Right atrium auricular region (tissue), 2 donors: ENCODE measurements at places on chromosomes 1 and 21.

GRCh38 chr21:33396951-33397350, 6.3 kb upstream of the IFNGR2 start:
- no peak for DNase-seq

- DNase-seq, result no peak
Measured at GRCh38 chr1:185917646-185918045, 183.5 kb downstream of the HMCN1 start.

DNA sequence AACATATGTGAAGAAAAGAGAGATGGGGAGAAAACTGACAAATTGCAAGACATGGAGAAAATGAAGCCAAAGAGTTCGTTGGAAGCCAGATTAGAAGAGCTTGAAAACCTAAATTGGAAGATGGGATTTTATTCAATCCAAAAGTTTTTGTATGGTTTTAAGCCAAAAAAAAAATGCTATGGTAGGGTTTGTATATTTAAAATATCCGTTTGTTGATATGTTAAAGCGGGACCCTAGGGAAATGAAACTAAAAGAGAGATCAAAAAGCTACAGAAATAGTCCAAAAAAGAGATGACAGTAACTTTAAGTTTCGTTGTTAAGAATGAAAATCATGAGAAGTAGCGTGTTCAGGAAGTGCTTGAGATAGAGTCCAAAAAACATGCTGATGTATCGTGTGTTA, 617.7 kb upstream of the ADGRL2 start:
- DNase-seq, result no peak

- no peak for DNase-seq
Measured at GRCh38 chr1:91798740-91799139, 87.2 kb downstream of the TGFBR3 start.

DNA sequence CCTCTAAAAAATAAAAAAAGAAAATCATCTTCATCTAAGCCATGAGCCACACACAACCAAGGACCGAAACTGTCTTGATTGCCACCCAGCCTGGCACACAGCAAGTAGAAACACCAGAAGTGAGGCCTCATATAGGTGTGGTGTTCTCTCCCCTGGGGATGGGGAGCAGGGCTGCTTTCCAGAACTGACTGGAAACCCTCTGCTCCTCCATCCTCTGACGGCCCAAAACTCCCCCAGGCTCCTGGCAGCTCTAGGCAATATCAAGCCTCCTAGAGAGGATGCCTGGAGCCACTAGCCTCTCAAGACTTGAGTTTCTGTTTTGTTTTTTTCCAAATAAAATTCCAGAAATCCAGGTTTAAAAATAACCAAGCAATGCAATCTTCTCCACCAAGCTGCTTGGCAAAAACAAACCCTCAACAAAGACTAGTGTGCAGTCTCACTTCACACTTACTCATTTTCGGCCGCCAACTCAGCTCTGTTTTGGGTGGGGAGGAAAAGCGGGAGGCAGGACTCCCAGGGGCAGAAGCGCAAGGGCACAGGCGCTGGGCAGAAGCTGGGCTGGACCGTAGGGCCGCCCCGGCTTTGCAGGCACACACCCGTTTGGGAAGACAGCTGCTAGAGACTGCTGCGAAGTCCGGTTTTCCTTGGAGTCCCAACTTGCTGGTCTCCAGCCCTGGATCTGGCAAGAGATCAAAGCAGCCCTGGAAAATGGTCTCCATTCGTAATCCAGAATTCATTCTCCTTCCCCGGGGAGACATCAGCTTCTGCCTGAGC, 78.2 kb upstream of the CAPZB start:
- DNase-seq, result peak; percentile 70
